Activated T-helper 17 cell treated with anti-CD3 and anti-CD28 coated beads, Interleukin-2, amount 50 U/mL, for 72 hours (primary cell): ENCODE measurements at places on chromosomes 16 and 17.

- no peak overlapping the region for H3K4me3 ChIP-seq
- H3K4me1 ChIP-seq = peaks cover 7% of the 10 kb centered on the region
- ATAC-seq = no peak
- H3K27me3 ChIP-seq = no peaks in the 10 kb centered on the region
- H3K27ac ChIP-seq = no peak overlapping the region
Measured at GRCh38 chr16:31128711-31129567, 6.6 kb downstream of the PRSS8 start.

GRCh38 chr17:7846063-7846735, 8.7 kb upstream of the TMEM88 start:
- no peaks in the 10 kb centered on the region for H3K27me3 ChIP-seq
- no peak for ATAC-seq
- H3K4me1 ChIP-seq = peaks cover 16% of the 10 kb centered on the region
- no peak overlapping the region for H3K27ac ChIP-seq

- no peaks in the 10 kb centered on the region for H3K4me1 ChIP-seq
- H3K27me3 ChIP-seq = no peaks in the 10 kb centered on the region
- no peaks in the 10 kb centered on the region for H3K36me3 ChIP-seq
- peak overlapping the region; percentile 63 for H3K4me3 ChIP-seq
Measured at GRCh38 chr16:29290631-29291247, 115.8 kb downstream of the NPIPB11 start.

DNA sequence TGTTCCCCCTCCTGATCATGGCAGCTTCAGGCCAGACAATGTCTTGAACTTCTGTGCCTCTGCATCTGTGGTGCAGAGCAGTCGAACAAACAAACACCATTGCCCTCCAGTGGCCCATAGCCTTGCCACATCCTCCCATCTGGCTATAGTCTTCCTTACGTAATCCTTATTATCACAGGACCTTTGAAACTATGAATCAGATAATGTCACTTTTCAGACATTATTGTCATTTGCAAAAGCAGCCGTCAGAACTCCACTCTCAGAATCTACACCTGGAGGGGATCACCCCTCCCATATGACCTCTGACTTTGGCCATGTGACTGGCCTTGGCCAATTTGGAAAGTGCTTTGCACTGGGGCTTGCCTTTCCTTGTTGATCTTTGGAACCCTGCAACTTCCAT, 387.3 kb downstream of the MAF start:
- H3K4me3 ChIP-seq = no peak overlapping the region
- no peaks in the 10 kb centered on the region for H3K27me3 ChIP-seq
- H3K36me3 ChIP-seq = no peaks in the 10 kb centered on the region
- H3K27ac ChIP-seq = no peak overlapping the region
- no peak for ATAC-seq

GRCh38 chr17:50955160-50955559, 89.0 kb upstream of the TOB1 start:
- no peaks in the 10 kb centered on the region for H3K27me3 ChIP-seq
- H3K4me1 ChIP-seq = no peaks in the 10 kb centered on the region
- peak overlapping the region; percentile 75 for H3K27ac ChIP-seq
- H3K36me3 ChIP-seq = no peaks in the 10 kb centered on the region

DNA sequence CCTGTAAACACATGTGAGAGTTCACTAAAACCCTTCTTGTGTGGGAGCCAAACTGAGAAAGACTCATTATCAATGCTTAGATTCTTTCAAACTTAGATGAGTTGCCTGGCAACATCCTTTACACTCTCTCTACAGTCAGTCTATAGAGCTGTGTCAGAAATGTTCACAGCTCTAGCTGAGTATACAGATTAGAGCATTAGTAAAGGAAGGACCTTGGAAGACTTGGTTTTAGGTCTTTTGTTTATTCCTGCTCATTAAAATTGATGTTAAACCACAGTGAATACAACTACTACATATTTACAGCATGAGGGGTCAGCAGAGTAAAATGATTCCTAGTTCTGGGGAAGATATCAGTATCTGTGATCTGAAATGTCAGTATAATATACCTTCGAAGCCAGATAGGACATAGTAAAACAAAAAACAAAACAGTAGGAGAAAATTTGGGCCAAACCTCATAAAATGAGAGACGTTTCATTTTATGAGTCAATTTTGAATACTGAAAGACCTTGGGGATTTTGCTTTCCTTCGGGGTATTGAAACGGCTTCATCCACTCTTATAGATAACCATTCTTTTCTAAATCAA, 186.0 kb downstream of the TANC2 start:
- H3K36me3 ChIP-seq = no peaks in the 10 kb centered on the region
- H3K4me3 ChIP-seq = peak overlapping the region; percentile 10
- no peaks in the 10 kb centered on the region for H3K27me3 ChIP-seq
- peaks cover 4% of the 10 kb centered on the region for H3K4me1 ChIP-seq
- ATAC-seq = peak; percentile 85

- no peak overlapping the region for H3K4me3 ChIP-seq
- no peak for ATAC-seq
- H3K36me3 ChIP-seq = no peaks in the 10 kb centered on the region
- H3K27ac ChIP-seq = no peak overlapping the region
Measured at GRCh38 chr16:1895068-1895467, 23.1 kb upstream of the MEIOB start.

DNA sequence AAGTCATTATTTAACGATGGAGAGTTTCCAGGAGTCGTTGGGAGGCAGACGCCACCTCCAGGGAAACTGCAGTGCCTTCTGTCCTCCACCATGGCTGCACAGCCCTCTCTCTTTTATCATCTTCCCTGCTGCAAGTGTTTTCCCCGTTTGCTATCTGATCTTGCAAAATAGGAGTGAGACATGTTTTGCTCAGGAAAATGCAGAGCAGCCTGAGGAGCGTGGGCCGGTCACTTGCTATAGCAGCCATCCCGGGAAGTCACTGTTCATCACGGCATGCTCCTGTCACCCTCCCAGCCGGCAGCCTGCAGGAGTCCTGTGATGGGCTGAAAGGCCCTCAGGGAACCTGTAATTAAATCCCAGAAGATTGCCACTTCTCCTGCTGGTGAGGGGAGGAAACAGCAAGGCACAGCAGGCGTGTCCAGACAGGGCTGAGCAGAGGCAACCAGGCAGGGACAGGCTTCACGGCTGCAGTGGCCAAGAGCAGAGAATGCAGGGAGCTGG, 143.1 kb downstream of the GSG1L start:
- H3K27ac ChIP-seq = no peak overlapping the region
- no peaks in the 10 kb centered on the region for H3K4me1 ChIP-seq
- ATAC-seq = no peak
- peaks cover 45% of the 10 kb centered on the region for H3K27me3 ChIP-seq

GRCh38 chr16:85398050-85398451, 215.1 kb upstream of the GSE1 start:
- no peak for ATAC-seq
- no peak overlapping the region for H3K27ac ChIP-seq
- H3K4me1 ChIP-seq = no peaks in the 10 kb centered on the region
- H3K4me3 ChIP-seq = no peak overlapping the region
- no peaks in the 10 kb centered on the region for H3K36me3 ChIP-seq
- no peaks in the 10 kb centered on the region for H3K27me3 ChIP-seq

- no peak for ATAC-seq
- H3K27me3 ChIP-seq = peaks cover 22% of the 10 kb centered on the region
Measured at GRCh38 chr17:69654981-69655855, 240.7 kb downstream of the MAP2K6 start.

GRCh38 chr16:50635505-50636392, 45.4 kb downstream of the SNX20 start:
- no peaks in the 10 kb centered on the region for H3K27me3 ChIP-seq
- H3K4me3 ChIP-seq = no peak overlapping the region
- H3K4me1 ChIP-seq = peaks cover 3% of the 10 kb centered on the region
- peak; percentile 63 for ATAC-seq
- no peak overlapping the region for H3K27ac ChIP-seq
- H3K36me3 ChIP-seq = no peaks in the 10 kb centered on the region

- ATAC-seq = peak; percentile 49
- no peaks in the 10 kb centered on the region for H3K4me1 ChIP-seq
- H3K4me3 ChIP-seq = no peak overlapping the region
- no peaks in the 10 kb centered on the region for H3K36me3 ChIP-seq
Measured at GRCh38 chr17:34503528-34504195, 75.7 kb upstream of the TMEM132E start.

DNA sequence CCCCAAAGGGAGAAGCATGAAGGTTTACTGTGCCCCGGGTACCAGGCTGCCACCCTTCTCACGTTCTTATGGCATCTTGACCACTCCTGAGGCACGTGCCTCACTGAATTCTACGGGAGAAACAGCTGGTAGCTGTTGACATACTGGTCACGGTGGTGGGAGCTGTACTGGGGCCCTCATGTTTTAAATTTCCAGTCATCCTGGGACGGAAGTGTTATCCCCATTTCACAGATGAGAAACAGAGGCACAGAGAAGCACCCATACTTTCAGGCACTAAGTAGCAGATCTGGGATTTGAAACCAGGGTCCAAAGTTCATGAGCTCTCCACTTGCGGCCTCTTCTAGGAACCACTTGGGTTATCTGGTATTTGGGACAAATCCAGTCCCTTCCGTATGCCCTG, 26.3 kb upstream of the DOC2B start:
- H3K27me3 ChIP-seq = peaks cover 9% of the 10 kb centered on the region
- H3K4me1 ChIP-seq = no peaks in the 10 kb centered on the region
- ATAC-seq = no peak
- no peak overlapping the region for H3K27ac ChIP-seq
- H3K4me3 ChIP-seq = no peak overlapping the region
- H3K36me3 ChIP-seq = no peaks in the 10 kb centered on the region

- no peaks in the 10 kb centered on the region for H3K4me1 ChIP-seq
- peaks cover 15% of the 10 kb centered on the region for H3K27me3 ChIP-seq
- H3K27ac ChIP-seq = no peak within 1 kb of the TSS
Measured at GRCh38 chr16:89200124-89200849, at the start of gene SLC22A31. Gene SLC22A31, minus strand, starts transcription at chr16:89200537. Its CDS starts 36 bp downstream, at chr16:89200501.

DNA sequence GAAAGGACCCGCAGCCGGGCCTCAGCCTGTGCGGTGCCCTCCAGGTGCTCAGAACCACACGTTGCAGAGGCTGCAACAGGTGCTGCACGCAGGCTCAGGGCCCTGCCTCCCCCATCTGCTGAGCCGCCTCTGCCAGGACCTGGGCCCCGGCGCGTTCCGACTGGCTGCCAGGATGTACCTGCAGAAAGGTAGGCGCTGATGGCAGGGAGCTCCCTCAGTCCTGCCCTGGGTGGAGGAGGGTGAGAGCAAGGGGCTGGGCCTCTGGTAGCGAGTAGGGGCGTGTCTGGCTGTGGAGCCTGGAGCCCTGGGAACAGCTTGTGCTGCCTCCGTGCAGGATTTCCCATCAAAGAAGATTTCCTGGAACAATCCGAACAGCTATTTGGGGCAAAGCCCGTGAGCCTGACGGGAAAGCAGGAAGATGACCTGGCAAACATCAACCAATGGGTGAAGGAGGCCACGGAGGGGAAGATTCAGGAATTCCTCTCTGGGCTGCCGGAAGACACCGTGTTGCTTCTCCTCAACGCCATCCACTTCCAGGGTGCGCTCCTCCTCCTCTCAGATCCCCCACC, 4.4 kb downstream of the SERPINF2 start:
- no peak overlapping the region for H3K27ac ChIP-seq
- no peaks in the 10 kb centered on the region for H3K36me3 ChIP-seq
- H3K4me1 ChIP-seq = no peaks in the 10 kb centered on the region

DNA sequence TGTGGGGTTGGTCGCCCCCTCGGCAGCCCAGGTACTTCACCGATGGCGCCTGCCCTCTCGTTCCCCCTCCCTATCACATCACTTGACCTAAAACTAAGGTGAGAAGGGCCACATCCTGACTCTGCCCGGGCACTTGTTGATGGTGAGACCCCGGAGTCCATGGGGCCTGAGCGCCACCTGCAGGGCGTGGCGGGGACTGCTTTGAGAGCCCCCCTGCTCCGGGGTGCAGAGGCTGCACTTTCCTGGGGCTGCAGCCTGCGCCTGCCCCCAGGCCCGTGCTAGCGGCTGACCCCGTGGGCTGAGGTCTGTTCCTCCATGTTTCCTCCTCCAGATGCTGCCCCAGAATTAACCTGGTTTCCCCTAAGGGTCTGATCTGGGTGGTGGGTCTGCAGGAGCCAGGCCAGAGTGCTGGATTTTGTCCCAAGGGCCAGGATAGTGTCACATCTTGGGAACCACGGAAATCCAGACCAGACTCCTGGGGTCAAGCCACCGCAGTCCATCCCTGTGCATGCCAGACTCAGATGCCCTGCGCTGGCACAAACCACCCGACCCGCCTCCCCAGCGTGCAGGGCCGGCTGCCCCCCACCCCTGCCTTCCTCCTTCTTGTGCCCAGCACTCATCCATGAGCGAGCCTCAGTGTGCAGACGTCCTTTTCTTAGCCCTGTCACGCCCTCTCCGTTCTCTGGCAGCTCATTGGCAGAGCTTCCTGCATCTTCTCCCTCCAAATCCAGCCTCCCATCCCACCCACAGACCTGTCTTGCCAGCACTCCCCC, 2.7 kb downstream of the NDUFAF8 start:
- H3K4me3 ChIP-seq = peak overlapping the region; percentile 83
- peaks cover 36% of the 10 kb centered on the region for H3K36me3 ChIP-seq
- no peak overlapping the region for H3K27ac ChIP-seq
- ATAC-seq = no peak
- H3K27me3 ChIP-seq = no peaks in the 10 kb centered on the region

- no peak overlapping the region for H3K4me3 ChIP-seq
- ATAC-seq = no peak
- peak overlapping the region; percentile 41 for H3K27ac ChIP-seq
- peaks cover 11% of the 10 kb centered on the region for H3K4me1 ChIP-seq
Measured at GRCh38 chr17:82627405-82627804, 20.8 kb downstream of the WDR45B start.

GRCh38 chr16:65042438-65043365, 79.2 kb downstream of the CDH11 start:
- H3K27me3 ChIP-seq = no peaks in the 10 kb centered on the region
- no peaks in the 10 kb centered on the region for H3K4me1 ChIP-seq
- no peak overlapping the region for H3K27ac ChIP-seq
- H3K36me3 ChIP-seq = no peaks in the 10 kb centered on the region
- ATAC-seq = no peak

GRCh38 chr16:66107661-66108060, 258.8 kb upstream of the CDH5 start:
- no peaks in the 10 kb centered on the region for H3K4me1 ChIP-seq
- peak; percentile 56 for ATAC-seq
- H3K27ac ChIP-seq = no peak overlapping the region
- H3K4me3 ChIP-seq = no peak overlapping the region
- H3K36me3 ChIP-seq = no peaks in the 10 kb centered on the region

- no peaks in the 10 kb centered on the region for H3K4me1 ChIP-seq
- H3K27me3 ChIP-seq = no peaks in the 10 kb centered on the region
Measured at GRCh38 chr17:27760069-27760885, 40.1 kb downstream of the NOS2 start.

DNA sequence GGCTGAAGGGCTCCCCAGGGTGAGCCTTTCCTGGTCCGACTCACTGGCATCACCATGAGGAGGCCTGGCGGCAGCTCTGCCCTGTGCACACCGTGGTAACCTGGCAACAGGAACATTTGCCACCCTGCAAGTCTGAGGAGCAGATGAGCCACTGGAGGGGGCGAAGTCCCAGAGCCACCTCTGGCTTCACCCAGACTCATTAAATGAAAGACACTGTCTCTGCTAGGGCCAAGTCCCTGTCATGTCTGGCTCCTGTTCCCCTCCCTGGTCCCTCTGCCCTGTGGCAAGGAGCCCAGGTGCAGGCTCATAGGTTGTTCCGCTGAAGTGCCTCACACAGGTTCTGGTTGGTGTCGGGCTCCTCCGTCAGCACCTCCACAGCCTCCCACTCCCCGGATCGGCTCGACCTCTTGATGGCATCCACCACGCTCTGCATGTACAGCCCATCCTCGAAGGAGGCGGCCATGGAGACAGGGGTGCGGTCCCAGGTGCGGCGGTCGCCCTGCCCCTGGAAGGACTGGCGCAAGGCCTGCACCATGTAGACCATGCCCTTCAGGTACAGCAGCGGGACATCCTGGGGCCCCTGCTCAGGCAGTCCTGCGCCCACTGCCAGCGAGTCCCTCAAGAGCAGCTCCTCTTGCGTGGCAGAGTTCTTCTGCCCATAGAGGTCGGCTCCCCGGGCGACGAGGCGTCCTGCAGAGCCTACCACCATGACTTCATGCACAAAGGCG, 8.4 kb downstream of the C16orf86 start:
- ATAC-seq = no peak
- peak overlapping the region; percentile 75 for H3K27ac ChIP-seq
- H3K4me3 ChIP-seq = no peak overlapping the region
- peaks cover under 1% of the 10 kb centered on the region for H3K4me1 ChIP-seq
